ENCODE measurements at places on chromosomes 7 and 10.
A peak's percentile ranks its signal among the peaks of the same experiment; 100 is the strongest.

DNA sequence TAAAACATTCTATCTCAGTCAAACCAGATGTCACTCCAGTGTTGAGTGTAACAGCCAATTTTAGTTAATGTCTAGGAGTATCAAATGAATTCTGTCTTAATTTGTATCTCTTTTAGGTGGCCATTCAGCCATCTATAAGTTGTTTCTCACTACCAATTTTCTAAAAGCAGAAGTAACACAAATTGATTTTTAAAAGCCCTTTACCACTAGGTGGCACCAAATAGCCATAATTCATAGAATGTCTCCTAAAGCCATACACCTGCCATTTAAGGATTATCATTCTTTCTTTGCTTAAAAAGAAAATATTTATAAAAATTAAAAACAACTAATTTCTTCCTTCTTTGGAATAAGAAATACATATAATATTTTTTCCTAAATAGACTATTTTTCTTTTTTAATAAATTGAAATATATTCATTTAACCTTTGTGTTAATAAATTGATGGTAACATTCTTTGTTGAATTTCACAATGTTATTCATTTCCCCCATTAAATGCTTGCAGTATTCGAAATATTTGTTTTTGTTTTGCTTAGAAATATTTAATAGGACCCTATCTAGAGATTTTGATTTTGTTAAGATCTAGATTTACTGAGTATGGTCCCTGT, 107.8 kb upstream of the PPP1R3A start:
- peak; percentile 53 for DNase-seq

- DNase-seq = no peak
These were observed 6.9 kb downstream of the KMT2E start for GRCh38 chr7:105020926-105021325.

DNA sequence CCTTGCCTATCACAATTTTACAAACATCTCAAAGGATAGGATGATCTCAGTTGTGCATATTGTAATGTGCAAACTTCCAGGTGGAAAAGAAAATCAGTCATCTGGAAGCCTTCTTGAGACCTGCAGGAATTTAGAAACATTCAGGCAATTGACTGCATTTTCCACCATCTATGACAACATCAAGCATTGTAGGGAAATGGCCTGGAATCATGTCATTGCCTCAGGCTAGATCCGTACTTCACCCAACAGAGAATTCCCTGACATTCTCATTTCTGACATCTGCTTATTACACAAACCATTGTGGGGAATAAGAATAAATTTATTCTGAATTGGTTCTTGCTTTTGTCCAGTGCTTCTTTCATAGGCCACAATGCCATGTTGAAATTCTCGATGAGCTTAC, 124.9 kb upstream of the NPVF start:
- DNase-seq = no peak

- DNase-seq = no peak
These were observed 132.3 kb downstream of the SPAG6 start for GRCh38 chr10:22477334-22478287.

GRCh38 chr10:80552151-80552646, 14.5 kb downstream of the SH2D4B start:
- DNase-seq = no peak

DNA sequence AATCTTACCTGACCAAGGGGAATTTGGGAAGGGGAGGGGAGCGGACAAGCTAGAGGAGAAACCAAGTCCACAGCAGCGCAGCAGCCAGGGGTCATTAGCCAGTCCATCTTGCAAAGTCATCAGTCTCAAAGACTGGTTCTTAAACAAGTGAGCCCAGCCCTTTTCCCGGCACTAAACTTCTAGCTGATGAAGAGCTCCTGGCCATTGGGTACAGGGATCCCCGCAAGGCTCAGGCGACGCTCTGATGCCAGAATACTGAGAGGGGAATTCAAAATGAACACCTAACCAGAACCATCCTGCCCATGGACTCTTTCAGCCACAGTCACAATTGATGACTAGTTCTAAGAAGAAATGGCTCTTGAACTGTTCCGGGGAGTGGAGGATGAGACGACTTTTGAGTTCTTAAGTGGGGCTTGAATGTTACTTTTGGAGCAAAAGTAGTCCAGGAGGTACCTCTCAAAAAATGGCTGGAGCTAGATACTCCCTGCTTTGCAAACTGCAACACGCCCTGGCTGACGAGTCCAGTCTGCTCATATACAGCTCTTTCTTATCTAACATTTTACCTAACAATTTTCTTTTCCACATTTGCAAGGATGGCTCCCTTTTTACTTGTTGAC, 2.5 kb upstream of the TWIST1 start:
- no peak for DNase-seq

GRCh38 chr7:20299647-20300312, 30.9 kb upstream of the ITGB8 start:
- peak; percentile 43 for DNase-seq

DNA sequence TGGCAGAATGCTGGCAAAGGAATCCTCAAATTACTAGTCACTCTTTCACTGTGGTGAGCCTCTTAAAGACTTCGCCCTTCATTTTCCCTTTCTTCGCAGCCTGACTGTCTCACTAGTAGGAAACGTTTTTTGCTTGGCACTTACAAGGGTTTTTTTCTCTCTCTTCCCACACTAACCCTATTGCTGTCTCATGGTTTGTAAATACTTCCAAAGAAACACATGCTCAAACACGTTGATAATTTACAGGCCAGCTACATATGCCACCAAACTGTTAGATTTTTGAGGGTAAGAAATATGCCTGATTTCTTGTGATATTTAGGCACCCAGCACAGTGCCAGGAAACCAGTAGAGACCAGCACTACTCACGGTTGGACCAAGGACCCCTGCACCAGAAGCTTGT, 248.3 kb upstream of the YAE1 start:
- no peak for DNase-seq

DNA sequence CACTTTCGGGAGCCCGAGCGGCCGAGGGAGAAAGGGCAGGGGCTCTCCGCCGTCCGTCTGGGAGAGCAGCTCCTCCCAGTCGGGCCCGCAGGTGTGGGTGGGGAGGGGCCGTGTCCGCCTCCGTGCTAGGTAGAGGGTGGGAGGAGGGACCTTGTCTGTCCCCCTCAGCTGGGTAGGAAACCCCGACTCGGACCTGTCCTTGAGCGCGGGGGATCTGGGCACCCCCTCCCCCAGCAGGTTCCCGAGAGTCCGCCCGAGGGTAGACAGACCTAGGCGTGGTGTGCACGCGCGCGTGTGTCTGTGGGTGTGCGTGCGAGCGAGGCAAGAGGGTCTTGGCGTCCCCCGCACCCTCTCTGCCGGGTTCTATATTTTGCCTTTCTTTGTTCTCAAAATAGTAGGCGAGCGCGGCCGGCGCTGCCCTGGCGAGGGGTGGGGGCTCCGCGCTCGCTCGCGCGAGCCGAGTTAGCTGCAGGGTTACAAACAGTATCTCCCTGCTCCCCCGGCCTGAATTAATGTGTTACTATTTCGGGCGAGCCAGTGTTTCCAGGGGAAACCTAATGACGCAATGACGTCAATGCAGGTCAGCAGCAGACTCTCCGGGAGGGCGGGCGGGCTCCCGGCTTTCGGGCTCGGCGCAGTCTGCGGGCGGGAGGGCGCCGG, 73.9 kb upstream of the LEP start:
- DNase-seq = peak; percentile 75

DNA sequence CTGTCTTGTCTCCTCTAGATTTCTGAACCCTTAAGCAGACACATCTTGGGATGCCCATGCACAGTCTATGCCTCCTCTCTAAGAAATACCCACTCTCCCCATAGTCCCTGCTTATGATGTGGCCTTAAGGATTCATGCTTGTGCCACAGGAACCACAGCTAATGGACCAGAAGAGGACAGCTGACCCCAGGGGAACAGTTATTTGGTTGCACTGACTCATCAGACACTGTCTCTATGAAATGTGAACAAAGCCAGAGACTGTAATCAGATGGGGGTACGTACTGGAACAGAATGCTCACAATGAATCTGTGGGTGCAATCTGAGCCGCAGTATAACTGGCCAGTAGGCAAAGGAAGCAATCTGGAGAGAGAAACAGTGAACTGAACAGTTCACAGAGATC, 121.9 kb downstream of the USP6NL start:
- no peak for DNase-seq

- peak; percentile 91 for DNase-seq
These were observed 23.2 kb downstream of the CREB3L2 start for GRCh38 chr7:137978464-137979237.

GRCh38 chr10:105540381-105540780, 899.3 kb downstream of the SORCS3 start:
- no peak for DNase-seq

DNA sequence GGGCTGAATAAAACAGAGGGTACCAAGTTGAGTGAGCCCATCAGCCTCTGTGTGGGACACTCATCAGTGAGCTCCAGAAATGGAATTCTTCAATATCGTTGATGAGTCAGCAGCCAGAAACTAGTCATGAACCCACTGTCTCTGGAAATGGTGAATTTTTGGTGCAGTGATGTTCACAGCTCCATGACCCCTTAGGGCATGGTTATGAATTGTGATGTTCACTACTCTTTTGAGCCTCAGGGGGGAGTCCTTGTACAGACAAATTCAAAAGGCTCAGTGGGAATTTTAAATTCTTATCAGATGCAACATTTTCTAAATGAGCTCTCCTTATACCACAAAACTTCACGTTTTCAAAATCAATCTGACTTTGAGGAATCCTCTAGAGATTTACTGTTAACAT, 335.7 kb downstream of the PHTF2 start:
- DNase-seq = peak; percentile 72

All from AG20443 (cell line).